DMS79 treated with DMSO at 0.1 percent for 48 hours (cell line): ENCODE measurements at places on chromosomes 7 and 10.

GRCh38 chr7:96648784-96649183 is 60.9 kb downstream of the SEM1 start:
- no peak for DNase-seq

- DNase-seq: no peak
Observed at GRCh38 chr10:28343987-28344895, 41.4 kb upstream of the MPP7 start.

GRCh38 chr7:94243066-94243711 is 151.5 kb upstream of the COL1A2 start:
- no peak for DNase-seq

- DNase-seq: no peak
Observed at GRCh38 chr7:117135553-117135891, 182.2 kb downstream of the ST7 start.
